ENCODE measurements at places on chromosomes 4 and X.

DNA sequence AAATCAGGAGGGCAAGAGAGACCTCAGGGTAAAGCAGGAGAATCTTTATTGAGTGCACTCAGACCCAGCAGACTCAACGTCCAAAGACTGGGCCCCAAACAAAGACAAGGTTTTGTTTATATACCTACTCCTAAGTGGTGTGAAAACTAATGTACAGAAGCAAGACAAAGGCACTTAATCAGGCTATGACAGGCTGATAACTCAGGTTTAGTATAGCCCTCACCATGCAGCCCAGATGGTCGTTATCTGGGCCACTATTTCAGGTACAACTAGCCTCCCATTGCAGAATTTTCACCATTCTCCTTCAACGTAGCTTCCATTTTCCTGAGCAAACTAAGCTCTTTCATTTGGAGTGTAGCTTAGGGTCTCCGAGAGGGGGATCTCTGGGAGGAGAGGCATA lies 36.9 kb downstream of the SULT1E1 start:
- DNase-seq: no peak

GRCh38 chrX:23981222-23981621 lies 45.8 kb downstream of the KLHL15 start:
- no peak for DNase-seq

DNA sequence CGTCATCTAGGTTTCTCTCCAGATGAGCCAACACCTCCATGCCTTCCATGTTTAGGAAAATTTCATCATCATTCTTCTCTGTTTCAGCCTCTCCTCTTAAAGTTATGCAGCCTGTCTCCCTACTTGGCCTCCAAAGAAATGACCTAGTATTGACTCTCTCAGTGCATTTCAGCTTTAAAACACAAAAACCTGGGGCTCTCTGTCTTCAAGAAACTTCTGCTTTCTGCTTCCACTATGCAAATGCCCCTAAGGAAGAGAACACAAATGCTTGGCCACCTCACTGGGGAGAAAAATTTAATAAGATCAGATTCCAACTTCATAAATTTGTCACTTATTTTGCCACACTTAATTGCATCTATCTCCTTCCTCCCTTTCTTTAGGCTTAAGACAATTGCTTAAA lies 93.3 kb downstream of the GPRIN3 start:
- DNase-seq: no peak

GRCh38 chrX:47091149-47091775 lies 13.0 kb downstream of the RGN start:
- no peak for DNase-seq

All from activated CD8-positive, alpha-beta memory T cell treated with anti-CD3 and anti-CD28 coated beads for 48 hours (primary cell).